ENCODE measurements at places on chromosomes 12 and 14. TPM values are rescaled to one million over a fixed set of nuclear protein-coding genes. Genes with fewer than 3 reads are reported as not detected.
A peak's percentile ranks its signal among the peaks of the same experiment; 100 is the strongest.

DNA sequence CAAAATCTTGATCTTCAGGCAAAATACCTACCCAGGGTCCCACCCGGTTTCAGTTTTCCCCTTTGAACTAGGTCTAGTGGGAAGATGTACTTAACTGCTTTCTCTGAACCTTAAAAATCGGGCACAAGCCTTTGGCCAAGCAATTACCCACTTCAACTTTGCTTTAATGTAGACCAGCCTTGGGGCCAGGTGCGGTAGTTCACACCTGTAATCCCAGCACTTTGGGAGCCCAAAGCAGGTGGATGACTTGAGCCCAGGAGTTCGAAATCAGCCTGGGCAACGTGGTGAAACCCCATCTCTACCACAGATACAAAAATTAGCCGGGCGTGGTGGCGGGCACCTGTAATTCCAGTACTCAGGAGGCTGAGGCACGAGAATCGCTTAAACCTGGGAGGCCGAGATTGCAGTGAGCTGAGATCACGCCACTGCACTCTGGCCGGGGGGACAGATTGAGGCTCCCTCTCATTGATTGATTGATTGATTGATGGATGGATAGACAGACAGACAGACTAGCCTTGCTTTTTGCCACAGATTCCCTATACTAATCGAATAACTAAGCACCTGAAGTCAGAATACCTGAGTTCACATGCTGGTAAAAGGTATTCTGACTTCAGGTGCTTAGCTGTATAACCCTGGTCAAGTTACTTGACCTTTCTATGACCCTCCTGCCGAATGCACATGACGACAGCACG lies 1.9 kb downstream of the CLIP1 start:
- H3K4me3 ChIP-seq: no peak overlapping the region
- DNase-seq: no peak
- H3K27ac ChIP-seq: peak overlapping the region; percentile 99
- H3K36me3 ChIP-seq: no peaks in the 10 kb centered on the region
- no peaks in the 10 kb centered on the region for H3K27me3 ChIP-seq
- H3K4me1 ChIP-seq: peaks cover 22% of the 10 kb centered on the region

DNA sequence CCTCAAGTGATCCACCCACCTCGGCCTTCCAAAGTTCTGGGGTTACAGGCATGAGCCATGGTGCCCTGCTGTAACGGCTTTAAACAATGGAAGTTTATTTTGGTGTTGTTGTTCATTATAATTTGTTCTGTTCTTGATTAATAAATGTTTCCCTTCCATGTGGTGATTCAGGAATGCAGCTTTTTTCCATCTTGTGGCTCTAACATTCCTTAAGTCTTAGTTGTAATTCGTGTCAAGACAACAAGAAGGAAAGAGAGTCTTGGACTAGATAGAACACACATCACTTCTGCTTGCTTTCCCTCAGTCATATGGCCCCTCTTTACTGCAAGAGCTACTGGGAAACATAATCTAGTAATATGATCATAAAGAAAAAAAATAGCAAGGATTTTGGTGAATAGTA lies 211.6 kb downstream of the SLC6A15 start:
- DNase-seq: no peak
- H3K27me3 ChIP-seq: no peaks in the 10 kb centered on the region
- H3K27ac ChIP-seq: no peak overlapping the region
- no peaks in the 10 kb centered on the region for H3K4me1 ChIP-seq
- H3K36me3 ChIP-seq: no peaks in the 10 kb centered on the region

GRCh38 chr14:76501156-76501720 lies 125.3 kb downstream of the ESRRB start:
- H3K4me1 ChIP-seq: no peaks in the 10 kb centered on the region
- no peak overlapping the region for H3K4me3 ChIP-seq
- DNase-seq: no peak

RAB35 gene
- total RNA-seq: 11.6 TPM

- no peaks in the 10 kb centered on the region for H3K27me3 ChIP-seq
- H3K4me3 ChIP-seq: no peak overlapping the region
- H3K27ac ChIP-seq: no peak overlapping the region
- DNase-seq: no peak
These were observed 24.6 kb downstream of the TMEM19 start for GRCh38 chr12:71710276-71711125.

- H3K4me3 ChIP-seq: no peak overlapping the region
- H3K4me1 ChIP-seq: no peaks in the 10 kb centered on the region
- H3K27ac ChIP-seq: no peak overlapping the region
- no peaks in the 10 kb centered on the region for H3K36me3 ChIP-seq
- H3K27me3 ChIP-seq: no peaks in the 10 kb centered on the region
These were observed 4.9 kb downstream of the PPP1R3E start for GRCh38 chr14:23297611-23298277.

RERGL gene
- 0.63 TPM for total RNA-seq

YAF2 gene
- 13.0 TPM for total RNA-seq

DNA sequence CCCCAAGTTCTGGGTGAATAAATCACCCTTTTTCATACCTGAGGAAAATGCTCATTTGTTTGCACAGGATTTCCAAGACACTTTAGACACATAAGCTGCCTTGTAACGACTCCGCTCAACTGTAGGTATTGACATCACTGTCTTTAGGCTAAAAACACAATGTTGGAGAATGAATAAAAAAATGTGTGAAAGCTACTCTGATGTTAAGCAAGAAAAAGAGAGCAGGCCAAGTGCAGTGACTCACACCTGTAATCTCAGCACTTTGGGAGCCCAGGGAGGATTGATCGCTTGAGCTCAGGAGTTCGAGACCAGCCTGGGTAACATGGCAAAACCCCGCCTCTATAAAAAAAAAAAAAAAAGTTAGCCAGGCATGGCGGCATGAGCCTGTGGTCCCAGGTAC lies 11.1 kb upstream of the CIPC start:
- no peaks in the 10 kb centered on the region for H3K36me3 ChIP-seq
- no peak for DNase-seq
- no peak overlapping the region for H3K27ac ChIP-seq
- no peaks in the 10 kb centered on the region for H3K27me3 ChIP-seq
- H3K4me3 ChIP-seq: no peak overlapping the region

ESYT1 gene
- 47.0 TPM for total RNA-seq

DNA sequence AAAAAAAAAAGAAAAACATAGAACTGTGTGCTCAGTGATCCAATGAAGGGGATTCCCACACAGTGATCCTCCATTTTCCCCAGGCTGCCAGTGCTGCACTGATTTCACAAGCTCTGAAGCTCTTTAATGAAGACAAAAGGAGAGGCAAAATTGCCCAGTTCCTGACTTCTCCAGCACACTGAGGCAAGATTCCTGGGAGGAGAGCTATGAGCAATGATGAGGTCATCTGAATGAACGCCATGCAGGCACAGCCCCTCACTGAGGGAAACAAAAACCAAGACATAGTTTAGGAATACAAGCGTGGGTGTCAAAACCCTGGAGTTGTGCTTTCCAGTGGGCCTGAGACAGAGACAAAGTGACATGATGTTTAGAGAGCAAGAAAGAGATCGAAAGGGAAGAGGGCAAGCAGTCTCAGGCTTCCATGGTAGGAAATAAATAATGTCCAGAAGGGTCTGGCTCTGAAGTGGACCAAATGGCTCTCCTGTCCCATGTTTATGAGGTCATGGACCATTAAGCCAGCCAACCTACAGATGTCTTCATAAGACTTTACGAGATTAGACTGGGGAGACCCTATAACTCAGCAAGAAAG lies 40.9 kb upstream of the SMUG1 start:
- H3K4me1 ChIP-seq: no peaks in the 10 kb centered on the region
- no peak overlapping the region for H3K27ac ChIP-seq
- no peaks in the 10 kb centered on the region for H3K27me3 ChIP-seq
- H3K4me3 ChIP-seq: no peak overlapping the region
- DNase-seq: no peak
- no peaks in the 10 kb centered on the region for H3K36me3 ChIP-seq

DNA sequence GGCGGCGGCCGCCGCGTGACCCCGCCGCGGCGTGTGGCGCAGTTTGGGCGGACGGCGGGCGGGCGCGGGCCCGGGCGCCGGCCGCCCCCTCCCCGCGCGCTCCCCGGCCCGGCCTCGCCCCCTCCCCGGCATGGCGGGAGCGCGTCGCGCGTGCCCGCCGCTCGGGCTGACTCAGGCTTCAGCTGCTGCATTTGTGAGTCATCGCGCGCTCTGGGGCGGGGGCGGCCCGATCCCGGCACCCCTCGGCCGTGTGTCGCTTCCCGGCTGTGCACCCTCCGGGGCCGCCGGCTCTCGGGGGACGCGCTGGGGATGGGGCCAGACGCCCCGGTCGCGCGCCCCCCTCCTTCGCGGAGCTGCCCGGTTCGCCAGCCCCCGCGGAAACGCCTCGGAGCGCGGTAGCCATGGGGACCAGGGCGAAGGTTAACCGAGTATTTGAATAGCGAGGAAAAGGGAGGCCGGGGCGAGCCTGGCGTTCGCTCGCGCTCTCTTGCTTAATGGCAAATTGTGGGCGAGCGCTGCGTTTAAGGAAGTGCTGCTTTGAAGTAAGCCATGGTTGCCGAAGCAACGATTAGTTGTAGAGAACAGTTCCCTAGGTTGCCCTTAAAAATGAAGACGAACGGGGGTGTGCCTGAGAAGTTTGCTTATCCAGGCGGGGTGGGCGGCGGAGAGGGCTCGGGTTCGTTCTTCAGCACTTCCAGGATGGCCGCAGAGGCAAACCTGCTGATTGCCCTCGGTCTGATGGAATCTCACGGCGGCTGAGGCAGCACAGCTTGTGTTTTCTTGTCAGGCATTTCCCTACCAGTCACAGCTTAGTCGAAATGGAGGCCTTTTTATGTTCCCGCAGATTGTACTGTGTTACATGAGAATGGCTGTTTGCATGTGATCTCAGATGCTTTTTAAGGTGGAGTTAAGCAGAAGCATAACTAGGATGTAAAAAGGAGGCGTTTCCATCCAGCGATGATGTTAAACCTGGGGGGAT lies 896 bp downstream of the EIF5 start:
- H3K27ac ChIP-seq: peak overlapping the region; percentile 99
- H3K36me3 ChIP-seq: peaks cover 41% of the 10 kb centered on the region
- no peaks in the 10 kb centered on the region for H3K27me3 ChIP-seq
- H3K4me1 ChIP-seq: peaks cover 8% of the 10 kb centered on the region
- DNase-seq: peak; percentile 81

DNA sequence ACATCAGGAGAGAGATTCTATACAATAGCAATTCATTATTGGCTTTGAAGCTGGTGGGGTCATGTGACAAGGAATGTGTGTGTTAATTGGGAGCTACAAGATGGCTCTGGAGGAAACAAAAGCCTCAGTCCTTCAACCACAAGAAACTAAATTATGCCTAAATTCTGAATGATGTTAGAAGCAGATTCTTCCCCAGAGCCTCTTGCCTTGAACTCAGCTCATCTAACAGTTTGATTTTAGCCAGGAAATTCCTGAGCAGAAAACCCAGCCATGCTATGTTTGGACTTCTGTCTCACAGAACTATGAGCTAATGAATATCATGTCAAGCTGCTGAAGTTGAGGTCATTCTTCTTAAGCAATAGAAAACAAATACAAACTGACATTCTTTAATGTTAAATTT lies 274.7 kb downstream of the SLC6A15 start:
- H3K27me3 ChIP-seq: no peaks in the 10 kb centered on the region
- no peaks in the 10 kb centered on the region for H3K36me3 ChIP-seq
- no peaks in the 10 kb centered on the region for H3K4me1 ChIP-seq
- no peak overlapping the region for H3K27ac ChIP-seq

DNA sequence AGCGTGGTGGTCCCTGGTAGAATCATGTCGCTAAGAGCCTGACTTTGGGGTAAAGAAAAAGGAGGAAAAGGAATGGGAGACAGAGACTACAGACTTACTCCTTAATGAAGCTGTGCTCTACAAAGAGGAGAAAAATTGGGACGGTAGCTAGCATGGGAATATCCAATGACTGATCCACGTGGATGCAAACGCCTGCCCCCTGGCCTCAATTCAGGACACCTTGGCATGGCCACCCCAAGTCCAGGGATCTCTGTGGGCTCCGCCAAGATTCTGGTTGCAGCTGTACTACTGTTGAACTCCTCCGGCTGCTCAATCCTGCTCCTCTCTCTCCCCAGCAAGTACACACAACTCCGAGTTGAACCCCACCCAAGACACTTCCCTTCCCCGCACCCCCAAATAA lies 70.5 kb upstream of the DIO3 start:
- no peak for DNase-seq
- no peak overlapping the region for H3K4me3 ChIP-seq
- H3K27ac ChIP-seq: no peak overlapping the region
- H3K36me3 ChIP-seq: no peaks in the 10 kb centered on the region

- H3K27ac ChIP-seq: no peak overlapping the region
- H3K4me3 ChIP-seq: no peak overlapping the region
- H3K27me3 ChIP-seq: no peaks in the 10 kb centered on the region
- DNase-seq: no peak
These were observed 9.8 kb downstream of the DLK1 start for GRCh38 chr14:100736269-100737180.

DNA sequence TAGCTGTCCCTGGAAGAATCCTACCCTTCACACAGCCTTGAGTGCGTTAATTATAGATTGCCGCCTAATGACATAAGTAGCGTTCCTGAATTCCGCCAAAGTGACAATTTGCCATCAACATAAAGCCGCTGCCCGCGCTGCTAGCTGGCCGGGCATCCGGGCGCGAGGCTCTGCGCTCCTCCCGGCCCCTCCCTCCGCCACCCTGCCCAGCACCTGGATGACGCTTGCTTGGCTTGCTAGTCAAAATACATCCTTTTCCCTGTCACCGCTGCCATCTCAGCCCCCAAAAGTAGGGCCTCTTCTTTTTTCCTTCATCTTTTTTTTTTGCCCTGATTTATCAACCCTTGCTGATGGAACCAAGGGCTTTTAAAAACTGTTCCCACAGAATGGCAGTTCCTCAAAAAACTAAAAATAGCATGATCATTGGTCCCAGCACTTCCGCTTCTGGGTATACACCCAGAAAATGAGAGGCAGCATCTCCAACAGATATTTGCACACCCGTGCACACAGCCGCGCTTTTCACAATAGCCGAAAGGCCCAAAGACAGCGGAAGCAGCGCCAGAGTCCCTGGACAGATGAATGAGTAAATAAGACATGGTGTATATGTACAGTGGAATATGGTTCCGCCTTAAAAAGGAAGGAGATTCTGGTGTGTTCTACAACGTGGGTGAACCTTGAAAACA lies 235.2 kb downstream of the BCL11B start:
- DNase-seq: no peak
- no peak overlapping the region for H3K4me3 ChIP-seq
- H3K36me3 ChIP-seq: no peaks in the 10 kb centered on the region
- no peaks in the 10 kb centered on the region for H3K4me1 ChIP-seq
- H3K27ac ChIP-seq: peak overlapping the region; percentile 21
- no peaks in the 10 kb centered on the region for H3K27me3 ChIP-seq

DNA sequence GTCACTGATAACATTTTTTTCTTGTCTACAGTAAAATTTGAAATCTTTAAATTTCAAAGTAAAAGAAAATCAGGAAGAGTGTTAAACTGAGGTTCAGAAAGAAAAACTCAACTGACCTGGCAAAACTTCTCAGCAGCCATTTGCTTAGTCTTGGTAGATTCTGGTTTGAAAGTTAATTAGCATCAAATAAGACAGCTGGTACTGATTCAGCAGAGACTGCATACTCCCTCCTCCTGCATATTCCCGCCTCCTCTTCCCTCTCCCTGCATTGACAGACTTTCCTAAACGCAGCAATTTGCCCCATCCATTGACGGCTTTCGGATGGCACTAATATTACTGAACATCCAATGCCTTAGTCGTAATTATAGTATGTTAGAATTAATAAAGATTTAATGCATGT lies 520.8 kb downstream of the FLRT2 start:
- H3K4me3 ChIP-seq: no peak overlapping the region
- H3K36me3 ChIP-seq: no peaks in the 10 kb centered on the region
- H3K4me1 ChIP-seq: no peaks in the 10 kb centered on the region
